Dermis blood vessel endothelial cell (primary cell): ENCODE measurements at places on chromosomes 16 and 17.

DNA sequence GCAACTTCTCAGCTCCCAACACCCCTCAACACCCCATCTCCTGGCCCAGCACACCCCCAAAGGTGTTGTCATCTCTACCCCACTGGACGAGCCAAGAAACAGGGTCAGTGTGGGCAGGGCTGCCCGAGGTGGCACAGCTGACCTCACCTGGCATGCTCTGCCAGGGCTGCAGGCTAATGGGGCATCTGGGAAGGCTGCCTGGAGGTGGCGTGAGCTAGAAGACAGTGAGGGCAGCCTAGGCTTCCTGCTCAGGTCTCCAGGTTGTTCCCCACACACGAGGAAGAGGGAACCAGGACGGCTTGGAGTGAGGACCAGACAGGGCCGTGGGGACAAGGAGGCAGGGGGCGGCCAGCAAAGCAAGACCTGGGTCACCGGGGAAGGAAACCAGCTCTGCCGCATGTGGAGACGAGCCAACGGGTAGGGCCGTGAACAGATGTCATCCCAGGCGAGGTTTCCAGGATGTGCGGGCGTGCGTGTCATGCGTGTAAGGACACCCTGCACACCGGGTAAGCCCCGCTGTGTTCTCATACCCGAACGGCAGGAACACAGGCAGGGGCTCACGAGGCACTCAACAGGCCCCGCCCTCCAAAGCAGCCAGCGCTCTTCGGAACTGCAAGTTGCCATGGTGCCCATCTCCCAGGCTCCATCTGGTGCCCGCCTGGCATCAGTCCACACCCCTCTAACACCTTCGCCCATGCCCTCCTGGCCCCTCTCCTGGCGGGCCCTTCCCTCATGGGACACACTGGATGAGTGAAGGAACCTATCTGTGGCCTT is 29.6 kb upstream of the PVALEF start:
- peak; percentile 28 for DNase-seq

GRCh38 chr16:85321509-85322271 is 209.4 kb upstream of the CIBAR2 start:
- peak; percentile 56 for DNase-seq

DNA sequence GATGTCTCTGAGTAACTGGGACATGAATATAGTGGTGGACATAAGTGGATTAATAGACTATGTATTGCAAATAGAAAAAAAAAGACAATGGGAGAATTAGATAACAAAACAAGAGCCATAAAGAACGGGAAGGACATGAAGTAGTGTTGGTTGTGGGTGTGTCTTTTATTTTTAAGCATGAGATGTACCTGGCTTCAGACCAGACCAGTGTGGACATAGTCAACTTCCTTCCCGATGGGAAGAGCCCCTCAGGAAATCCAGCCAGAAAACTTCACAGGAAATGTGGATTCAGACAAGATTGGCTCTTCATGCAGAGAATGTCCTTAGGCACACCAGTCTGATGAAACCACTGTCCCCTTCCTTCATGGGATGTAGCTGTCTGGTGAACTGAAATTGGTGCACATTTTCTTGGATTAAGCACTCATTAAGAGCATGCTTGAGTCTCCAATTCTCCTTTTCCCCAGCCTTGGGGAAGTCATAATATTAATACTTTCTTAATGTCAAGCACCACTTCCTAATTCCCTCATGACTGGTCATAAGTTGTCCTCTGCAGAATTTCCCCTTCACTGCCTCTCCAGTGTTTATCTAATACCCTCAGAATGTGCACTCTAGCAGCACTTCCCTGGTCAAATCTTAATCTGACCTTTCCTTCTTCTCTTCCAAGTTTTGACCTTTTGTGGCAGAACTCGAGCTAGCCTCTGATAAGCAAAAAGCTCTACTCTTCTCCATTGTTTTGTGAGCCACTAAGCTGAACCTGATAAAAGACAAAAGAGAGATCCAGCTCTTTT is 350.6 kb upstream of the MAF start:
- no peak for DNase-seq

- peak; percentile 95 for DNase-seq
These were observed 2.9 kb downstream of the RNF213 start for GRCh38 chr17:80263253-80264204.

- no peak for DNase-seq
These were observed 113.3 kb downstream of the AATF start for GRCh38 chr17:37062021-37062420.

GRCh38 chr17:79095345-79096055 is 20.9 kb downstream of the ENGASE start:
- DNase-seq: no peak

GRCh38 chr16:10652730-10653590 is 41.8 kb downstream of the TEKT5 start:
- DNase-seq: no peak

- DNase-seq: no peak
These were observed 128.7 kb downstream of the XYLT1 start for GRCh38 chr16:17342031-17342430.

GRCh38 chr17:79834565-79835469 is 4.4 kb downstream of the CBX4 start:
- DNase-seq: peak; percentile 54

DNA sequence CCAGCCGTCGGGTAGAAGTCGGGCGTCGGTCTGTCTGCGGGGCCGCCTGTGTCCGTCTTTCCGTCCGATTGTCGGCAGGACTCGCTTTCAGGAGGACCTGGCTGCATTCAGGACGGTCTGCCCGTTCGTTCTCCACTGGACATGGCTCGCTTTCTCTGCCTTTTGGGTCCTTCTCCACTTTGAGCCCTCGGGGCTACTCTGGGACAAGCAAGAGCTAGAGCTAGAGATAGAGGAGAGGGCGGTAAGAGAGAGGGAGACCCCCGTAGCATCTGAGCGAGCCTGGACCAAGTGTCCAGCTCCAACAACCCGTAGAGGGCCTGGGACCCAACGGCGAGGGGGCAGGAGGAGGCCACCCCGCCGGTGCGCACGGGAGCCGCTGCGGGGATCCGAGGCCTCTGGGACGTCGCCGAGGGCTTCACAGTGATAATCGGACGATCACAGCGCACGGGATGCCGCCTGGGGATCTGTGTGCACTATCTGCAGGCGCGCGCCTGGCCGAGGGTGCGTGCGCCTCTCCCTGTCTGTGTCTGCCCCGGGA is 4.5 kb downstream of the TBX4 start:
- DNase-seq: no peak

DNA sequence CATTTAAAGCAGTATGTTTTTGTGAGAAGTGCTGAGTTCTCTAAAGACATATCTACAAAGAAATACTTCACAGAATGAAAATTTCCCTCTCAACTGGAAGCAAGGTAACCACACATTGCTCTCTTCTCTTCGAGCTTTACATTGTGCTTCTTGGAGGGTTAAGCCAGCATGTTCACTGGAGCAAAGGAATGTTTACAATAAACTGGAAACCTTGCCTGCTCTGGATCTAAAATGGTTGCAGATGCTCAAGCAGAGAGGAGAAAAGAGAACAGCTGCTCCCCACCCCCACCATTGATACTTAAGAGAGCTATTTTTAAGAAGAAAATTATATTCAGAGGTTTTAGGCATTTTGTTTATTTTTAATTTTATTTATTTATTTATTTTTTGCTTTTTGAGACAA is 213.1 kb downstream of the CEP112 start:
- DNase-seq: no peak
